Posterior vena cava (tissue), 2 donors: ENCODE measurements at places on chromosomes 7 and 10.
A peak's percentile ranks its signal among the peaks of the same experiment; 100 is the strongest.

GRCh38 chr10:114301951-114302710 lies 63.1 kb downstream of the VWA2 start:
- peak; percentile 76 for DNase-seq

GRCh38 chr7:157482025-157482424 lies 145.2 kb downstream of the DNAJB6 start:
- DNase-seq, result no peak

GRCh38 chr7:95141755-95142154 lies 182.6 kb downstream of the PON1 start:
- no peak for DNase-seq

GRCh38 chr7:94378356-94378755 lies 16.3 kb upstream of the COL1A2 start:
- DNase-seq, result no peak

DNA sequence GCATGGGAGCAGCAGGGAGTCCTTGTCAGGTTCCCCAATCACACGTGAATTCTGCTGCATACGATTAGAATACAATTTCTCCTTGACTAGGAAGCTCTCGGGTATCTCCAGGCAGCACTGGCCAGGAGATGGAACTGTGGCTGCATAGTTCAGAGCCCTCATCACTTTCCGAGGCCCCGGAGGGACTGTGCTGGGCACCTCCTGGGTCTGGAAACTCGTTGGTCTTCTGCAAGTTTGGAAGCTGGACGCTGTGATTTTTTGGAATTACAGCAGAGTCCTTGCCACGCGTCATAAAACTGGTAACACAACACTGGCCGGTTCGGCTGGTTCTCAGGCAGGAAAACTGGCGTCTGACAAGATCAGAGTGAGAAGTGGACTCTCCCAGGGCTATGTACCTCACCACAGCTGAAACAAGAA lies 216.1 kb downstream of the CCDC3 start:
- peak; percentile 44 for DNase-seq

DNA sequence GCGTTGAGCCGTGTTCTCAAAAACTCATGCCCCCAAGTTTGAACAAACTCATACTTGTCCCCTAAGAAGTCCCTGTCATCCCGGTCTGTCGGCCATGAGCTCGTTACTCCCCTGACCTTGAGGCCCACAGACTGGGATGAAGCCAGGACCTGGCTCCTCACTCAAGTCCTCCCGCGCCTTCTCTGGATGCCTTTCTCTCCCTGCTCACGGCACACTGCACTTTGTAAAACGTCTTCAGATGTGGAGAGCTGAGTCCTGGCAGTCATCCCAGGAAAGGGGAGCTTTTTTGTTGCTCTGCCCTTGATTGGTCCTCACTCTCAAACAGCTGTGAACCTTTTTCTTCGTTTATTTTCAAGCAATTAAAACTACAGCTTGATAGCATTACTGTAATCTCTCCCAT lies 110.8 kb downstream of the JAZF1 start:
- DNase-seq, result no peak

- DNase-seq, result no peak
Measured at GRCh38 chr7:43072530-43072929, 39.9 kb upstream of the HECW1 start.

DNA sequence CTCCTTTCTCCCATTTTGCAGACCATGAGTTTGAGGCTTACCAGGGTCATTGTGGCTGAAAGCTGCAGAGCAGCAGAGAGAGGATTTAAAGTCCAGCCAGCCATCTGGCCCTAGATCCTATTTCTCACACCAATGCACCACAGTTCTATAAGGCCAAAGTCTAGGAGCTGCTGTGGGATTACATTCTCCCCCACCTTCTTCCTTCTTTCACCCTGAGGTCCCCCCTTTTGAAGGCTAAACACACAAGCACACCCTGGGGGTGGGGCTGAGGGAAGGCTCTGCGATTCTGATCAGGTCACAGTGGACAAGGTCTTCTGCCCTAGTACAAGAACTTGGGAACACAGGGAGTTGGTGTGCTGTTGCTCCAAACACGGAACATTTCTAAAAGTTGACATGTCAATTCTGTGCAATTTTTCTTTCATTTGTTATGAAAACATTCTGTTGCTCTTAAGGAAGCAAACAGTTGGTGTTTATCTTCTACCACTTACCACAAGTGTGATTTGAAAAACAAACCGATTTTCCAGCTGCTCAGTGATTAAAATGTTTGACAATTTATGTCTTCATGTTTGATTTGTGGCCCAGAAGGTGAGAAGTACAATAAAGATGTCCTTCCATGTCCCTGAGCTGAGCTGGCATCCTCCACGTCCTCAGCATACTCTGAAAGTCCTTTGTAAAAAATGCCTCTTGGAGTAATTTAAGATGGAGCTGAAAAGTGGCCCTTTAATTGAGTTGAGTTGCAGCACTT lies 271.6 kb upstream of the PPP2R2D start:
- no peak for DNase-seq

GRCh38 chr7:116984511-116984910 lies 31.2 kb downstream of the ST7 start:
- DNase-seq, result no peak

DNA sequence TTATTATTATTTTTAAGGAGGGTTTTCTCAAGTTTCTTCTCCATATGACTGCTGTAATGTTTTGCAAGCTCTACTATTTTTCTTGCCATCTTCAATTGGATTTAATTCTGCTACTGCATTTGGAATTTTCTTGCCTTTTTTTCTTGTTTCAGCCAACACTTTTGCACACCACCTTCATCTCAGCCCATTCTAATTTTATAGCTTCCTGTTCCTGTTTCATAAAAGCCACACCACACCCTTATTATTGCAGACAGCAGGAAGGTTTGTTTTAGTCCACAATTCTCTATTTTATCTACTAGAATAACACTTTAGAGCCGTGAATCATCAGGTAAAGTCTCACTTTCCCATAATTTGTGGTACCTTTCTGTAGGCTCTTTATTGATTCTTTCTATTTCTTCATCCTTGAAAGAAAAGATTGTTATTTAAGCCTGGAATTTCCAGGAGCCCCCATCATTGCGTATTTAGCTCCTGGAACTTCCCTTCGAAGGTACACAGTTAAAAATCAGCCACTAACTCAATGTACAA lies 209.3 kb upstream of the TBX20 start:
- DNase-seq, result no peak

DNA sequence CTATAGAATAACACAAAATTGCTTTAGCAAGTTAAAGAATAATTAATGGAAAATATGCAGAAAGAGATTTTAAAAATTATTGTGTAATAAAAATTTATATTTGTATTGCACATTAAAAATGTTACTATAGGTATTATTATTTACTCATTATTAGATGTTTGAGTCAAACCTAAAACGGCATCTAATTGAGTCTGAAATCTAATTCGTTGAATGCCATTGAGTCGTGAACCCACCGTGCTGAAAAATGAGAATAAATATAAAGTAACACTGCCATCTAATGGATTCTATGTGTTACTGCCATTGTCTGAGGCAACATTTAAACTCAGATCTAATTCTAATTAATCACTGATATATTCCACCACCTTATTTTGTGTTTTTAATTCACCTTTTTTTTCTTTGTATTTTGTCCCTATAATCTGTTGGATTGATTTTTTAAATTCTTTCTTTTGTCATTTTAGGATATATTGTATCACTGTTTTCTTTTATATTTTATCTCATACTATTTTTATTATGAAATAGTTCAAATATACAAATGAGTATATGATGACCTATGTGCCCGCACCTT lies 62.2 kb downstream of the SAMD9 start:
- no peak for DNase-seq

- no peak for DNase-seq
Measured at GRCh38 chr7:30057741-30058140, 29.5 kb downstream of the PLEKHA8 start.

- DNase-seq, result no peak
Measured at GRCh38 chr10:62724465-62724864, 80.1 kb upstream of the ADO start.

GRCh38 chr7:114981323-114981722 lies 59.4 kb downstream of the MDFIC start:
- DNase-seq, result no peak

GRCh38 chr10:23432166-23432565 lies 6.7 kb upstream of the OTUD1 start:
- no peak for DNase-seq

GRCh38 chr10:44680764-44681163 lies 230.4 kb upstream of the TMEM72 start:
- DNase-seq, result no peak

- peak; percentile 93 for DNase-seq
Measured at GRCh38 chr10:100370714-100371481, 23.9 kb downstream of the SCD start.

DNA sequence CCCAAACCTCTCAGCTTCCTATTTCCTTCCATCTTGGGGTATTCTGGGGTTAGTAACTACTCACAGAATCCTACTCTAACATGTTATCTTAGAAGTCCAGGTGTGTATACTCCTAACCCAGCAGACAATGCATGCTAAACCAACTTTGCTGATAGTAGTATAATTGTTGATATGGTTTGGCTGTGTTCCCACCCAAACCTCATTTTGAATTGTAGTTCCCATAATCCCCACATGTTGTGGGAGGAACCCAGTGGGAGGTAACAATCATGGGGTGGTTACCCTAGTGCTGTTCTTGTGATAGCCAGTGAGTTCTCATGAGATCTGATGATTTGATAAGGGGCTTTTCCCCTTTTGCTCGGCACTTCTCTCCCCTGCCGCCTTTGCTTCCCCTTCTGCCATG lies 135.1 kb downstream of the CHRM2 start:
- no peak for DNase-seq

DNA sequence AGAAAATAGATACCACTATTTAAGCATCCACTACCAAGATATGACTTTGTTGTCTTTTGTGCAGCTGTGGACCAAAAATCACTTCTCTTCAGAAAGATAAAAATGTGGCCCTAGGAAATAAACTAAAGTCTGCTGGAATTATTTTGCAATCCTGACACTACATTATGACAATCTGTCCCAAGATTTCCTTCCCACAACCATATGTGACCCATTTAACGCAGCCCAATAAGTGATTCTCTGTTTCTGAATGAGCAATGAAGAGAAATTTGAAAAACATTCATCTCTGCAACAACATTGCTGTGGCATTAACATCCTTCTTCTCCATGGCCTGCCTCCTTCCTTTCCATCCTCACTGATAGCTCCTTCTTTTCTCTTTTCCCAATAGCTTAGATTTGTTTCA lies 212.0 kb downstream of the TSPAN12 start:
- DNase-seq, result no peak

- DNase-seq, result no peak
Measured at GRCh38 chr7:40826411-40827221, 691.8 kb downstream of the SUGCT start.

DNA sequence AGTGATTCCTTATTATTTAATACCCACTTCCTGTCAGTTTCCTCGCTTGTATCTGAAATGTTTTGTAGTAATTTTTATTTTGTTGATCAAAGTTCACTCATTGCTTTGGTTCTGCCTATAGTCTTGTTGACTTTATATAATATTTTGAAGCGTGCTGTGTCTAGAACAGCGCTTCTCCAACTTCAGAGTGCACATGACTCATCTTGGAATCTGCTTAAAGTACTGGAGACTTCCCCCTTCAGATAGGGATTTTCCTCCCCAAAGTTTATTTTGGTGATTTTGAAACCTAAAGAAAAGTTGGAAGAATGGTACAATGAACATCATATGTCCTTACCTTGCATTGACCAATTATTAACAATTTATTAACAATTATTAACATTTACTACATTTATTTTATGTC lies 5.8 kb downstream of the COMTD1 start:
- no peak for DNase-seq

- no peak for DNase-seq
Measured at GRCh38 chr10:106395041-106395749, 769.3 kb downstream of the SORCS1 start.

- DNase-seq, result no peak
Measured at GRCh38 chr10:53463539-53463938, 691.0 kb upstream of the MBL2 start.

- DNase-seq, result peak; percentile 73
Measured at GRCh38 chr7:157077986-157078644, 60.6 kb upstream of the UBE3C start.

DNA sequence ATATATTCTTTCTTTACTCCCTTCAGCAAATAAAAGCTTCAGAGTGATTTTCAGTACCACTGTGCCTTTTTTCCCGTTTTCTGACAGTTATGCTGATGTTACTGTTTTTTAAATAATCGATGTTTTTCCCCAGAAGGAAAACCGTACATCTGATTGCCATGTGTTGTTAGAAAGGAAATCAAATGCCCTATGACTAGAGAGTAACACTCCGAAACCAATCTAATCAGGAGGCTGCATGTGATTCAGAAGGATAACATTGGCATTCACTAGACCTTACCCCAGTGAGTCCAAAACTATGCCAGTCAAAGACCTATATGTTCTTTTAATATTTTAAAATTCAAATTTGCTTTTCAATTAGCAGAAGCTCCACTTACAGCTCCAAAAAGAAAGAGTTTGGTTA lies 116.3 kb downstream of the TMEM26 start:
- no peak for DNase-seq

GRCh38 chr10:128867210-128867609 lies 599.8 kb upstream of the MGMT start:
- peak; percentile 51 for DNase-seq

DNA sequence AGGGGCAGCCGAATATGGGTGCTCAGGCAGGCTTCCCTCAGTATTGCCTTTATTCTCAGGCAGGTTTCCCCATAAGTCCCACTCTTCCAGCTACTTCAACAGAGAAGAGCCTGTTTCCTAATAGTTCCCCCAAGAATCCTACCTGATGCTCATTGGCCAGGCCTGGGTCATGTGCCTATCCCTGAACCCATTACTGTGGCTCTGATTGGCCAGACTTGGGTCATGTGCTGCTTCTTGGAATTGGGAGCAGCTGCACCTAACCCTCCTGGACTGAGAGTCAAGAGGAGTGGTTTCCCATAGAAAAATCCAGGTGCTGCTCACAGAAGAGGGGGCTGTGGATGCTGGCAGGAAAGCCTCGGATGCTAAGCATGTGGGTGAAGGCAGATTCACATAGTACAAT lies 21.7 kb downstream of the OPALIN start:
- DNase-seq, result no peak

GRCh38 chr7:126398851-126399529 lies 853.8 kb downstream of the GRM8 start:
- DNase-seq, result no peak

- DNase-seq, result no peak
Measured at GRCh38 chr10:111724121-111724520, 459.4 kb downstream of the GPAM start.

DNA sequence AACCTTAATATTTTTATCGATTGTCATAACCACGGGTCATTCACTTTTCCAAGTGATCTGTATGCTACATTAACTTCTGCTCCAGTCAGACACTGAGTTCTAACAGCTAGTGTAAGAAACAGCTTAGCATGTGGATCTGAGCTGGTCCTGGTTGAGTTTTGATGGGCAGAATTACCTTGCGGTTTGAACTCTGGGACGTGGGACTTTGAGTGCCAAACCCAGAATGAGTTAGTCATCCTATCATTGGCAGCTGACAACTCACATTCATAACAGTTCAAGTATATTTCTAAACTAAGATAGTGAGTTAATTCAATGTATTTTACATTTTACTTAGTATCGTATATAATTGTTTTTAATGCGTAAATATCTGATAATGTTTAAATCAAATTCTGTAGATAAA lies 43.2 kb downstream of the C7orf33 start:
- DNase-seq, result no peak
